ENCODE measurements at places on chromosomes 7 and 10. TPM values are rescaled to one million over a fixed set of nuclear protein-coding genes. Genes with fewer than 3 reads are reported as not detected.
A peak's percentile ranks its signal among the peaks of the same experiment; 100 is the strongest.

GRCh38 chr10:7285522-7286322 lies 125.1 kb downstream of the SFMBT2 start:
- no peak for DNase-seq

DNA sequence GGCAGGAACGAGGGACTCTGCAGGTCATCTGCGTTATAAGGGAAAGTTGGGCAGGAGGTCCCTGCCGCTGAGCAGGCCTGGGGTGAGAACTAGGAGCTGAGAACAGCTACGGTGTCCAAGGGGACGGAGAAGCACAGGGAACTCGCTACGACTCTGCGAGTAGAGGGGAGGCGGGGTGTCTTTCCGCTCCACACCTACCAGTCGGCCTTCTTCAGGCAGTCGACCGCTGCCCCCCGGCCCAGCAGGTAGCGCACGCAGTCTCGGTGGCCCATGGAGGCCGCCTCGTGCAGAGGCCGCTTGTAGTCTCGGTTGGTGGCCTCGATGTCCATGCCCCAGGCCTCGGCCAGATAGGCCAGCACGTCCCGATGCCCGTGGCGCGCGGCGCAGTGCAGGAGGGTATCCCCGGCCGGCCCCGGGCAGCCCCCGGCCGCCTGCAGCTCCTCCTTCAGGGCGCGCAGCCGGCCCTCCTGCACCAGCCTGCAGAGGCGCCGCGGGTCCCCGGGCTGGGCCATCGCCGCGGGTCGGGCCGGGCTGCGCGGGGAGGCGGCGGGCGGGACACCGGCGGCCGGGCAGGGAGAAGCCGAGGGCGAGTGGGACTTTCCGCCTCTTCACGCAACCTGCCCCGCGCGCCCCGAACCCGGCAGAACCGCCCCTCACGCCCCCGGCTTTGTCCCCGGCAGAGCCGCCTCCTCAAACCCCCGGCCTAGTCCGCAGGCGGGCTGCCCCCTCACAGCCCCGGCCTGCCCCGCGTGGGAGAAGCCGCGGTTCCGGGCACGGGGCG lies 660 bp downstream of the ANKRD16 start:
- peak; percentile 63 for DNase-seq

DNA sequence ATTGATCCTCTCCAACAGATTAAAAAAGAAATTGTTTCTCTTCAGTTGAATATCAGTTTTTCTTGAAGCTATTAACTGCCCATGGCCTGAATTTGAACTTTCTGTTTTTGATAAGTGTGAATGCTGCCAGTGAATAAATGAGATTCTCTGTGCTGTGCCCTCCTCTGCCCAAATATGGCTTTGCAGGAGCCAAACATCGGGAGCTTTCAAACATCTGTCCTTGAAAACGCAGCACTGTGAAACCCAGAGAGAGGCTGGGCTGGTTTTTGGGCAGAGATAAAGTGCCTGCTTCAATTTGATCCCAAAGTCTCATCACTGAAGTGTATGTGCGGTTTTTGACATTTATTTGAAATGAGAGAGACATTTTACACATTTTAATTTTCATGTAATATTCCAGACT lies 268.3 kb upstream of the SHH start:
- no peak for DNase-seq

DNA sequence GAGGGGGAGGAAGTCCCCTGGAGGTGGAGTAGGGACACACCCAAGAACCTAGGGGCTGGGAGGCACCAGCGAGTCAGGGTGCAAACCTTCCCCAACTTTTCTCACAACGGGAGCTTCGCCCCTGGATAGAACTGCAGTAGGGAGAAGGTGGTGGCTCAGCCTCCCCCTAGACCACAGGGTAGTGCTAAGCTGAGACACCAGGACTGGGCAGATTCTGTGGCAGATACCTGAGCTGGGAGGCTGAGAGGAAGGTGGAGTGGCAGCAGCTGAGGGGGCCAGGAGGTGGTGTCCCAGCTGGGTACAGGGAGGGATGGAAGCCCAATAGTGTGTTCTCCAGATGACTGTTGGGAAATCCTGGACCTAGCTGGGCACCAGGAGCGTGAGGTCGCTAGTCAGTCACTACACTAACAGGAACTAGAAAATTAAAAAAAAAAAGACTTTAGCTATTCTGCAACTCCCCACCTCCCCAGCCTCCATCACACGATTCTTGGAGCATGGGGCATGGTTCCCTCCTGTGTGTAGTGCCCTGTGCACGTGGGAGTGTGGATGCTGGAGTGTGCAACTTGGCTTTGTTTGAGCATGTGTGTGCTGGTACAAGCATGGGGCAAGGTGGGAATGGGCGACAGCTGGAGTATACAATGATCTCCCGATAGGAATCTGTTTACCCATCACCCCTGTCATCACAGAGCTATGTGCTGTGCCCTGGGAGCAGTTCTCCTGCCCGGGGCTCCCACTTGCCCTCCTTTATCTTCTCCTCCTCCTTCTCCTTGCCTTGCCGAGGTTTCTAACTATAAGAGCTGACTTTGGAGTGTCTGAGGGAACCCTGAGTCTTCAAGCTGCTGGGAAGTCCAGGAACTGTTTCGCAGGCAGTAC lies 8.8 kb upstream of the TRPV6 start:
- DNase-seq, result no peak

DNA sequence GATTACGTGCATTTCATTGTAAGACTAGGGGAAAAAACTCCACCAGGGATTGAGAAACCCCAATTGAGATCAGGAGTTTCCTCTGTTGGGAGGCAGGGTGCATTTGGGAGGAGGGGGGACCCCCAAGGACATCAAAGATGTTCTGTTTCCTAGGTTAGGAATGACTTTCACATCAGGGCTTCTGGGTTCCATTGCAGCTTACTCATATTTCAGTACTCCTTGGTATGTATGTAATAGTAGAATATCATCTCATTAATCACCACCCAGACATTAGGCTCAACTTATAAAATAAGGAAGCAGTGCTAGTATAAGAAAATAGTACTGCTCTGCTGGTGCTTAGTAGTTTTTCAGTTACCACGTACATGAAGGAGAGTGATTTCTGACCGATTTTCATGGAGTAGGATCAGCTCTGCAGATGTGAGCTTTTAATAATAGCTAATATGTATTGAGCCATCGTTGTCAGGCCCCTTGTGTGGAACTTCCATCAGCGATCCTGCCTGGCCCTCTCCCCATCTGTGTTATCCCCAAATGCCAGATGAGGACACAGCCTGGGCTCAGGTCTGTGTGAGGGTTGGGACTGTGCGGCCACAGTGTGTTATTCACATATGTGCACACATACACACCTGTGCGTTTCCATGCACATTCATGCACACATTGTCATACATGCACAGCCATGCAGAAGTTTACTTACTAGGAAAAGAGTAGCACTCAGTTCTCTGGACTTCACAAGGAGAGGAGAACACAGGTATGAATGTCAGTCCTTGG lies 23.5 kb downstream of the UPP1 start:
- no peak for DNase-seq

GRCh38 chr7:8134089-8134733 lies 127.8 kb downstream of the ICA1 start:
- DNase-seq, result peak; percentile 60

GRCh38 chr7:25926891-25927625 lies 224.9 kb upstream of the NFE2L3 start:
- no peak for DNase-seq

DNA sequence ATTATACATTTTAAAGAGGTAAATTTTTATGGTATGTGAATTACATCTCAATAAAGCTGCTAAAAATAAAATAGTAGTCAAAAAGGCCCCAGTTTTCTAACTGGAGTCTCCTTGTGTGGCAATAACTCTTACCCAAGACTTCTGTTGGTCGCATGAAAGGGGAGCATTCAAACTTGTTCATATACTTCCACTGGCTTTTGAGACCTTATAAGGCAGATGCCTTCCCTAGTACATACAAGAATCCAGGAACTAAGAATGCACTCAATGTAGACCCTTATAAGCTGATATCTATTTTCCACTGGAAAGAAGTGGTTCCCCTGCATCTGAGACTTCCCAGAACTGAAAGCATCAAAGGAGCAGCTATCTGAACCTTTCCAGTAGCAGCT lies 13.0 kb downstream of the BCAP29 start:
- no peak for DNase-seq

GRCh38 chr10:25902002-25902401 lies 32.0 kb upstream of the MYO3A start:
- no peak for DNase-seq

- DNase-seq, result no peak
These were observed 232.4 kb downstream of the ADARB2 start for GRCh38 chr10:1504940-1505339.

- DNase-seq, result no peak
These were observed 14.1 kb upstream of the ZC3HAV1L start for GRCh38 chr7:139049936-139050335.

DNA sequence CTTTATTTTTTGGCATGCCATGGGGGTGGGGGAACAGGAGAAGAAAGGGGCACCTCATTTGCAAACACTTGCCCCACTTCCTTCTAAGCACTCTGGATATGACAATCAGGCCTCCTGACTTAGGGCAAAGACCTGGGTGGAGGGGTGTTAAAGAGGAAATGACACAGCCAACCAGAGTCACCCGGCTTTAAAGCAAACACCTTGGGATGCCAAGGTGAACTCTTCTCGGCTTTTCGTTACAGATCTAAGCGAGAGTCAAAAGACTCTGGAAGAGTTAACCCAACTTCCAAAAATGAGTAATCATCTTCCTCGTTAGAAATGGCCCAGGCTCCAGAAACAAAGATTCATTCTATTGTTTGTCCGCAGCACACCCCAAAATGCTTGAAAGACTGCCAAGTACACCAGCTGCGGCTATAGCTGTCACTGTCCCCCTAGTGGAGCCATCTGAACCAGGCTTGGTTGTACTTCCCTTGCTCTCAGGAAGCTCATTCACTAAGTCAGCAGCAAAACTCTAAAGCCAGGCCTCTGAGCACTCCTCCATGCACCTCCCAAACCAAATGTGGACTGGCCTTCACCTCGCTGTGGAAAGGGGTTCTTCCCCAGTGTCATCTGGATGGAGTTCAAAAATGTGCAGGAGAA lies 24.8 kb downstream of the FAM53B start:
- DNase-seq, result peak; percentile 83

GRCh38 chr10:115525141-115525540 lies 432.0 kb downstream of the ATRNL1 start:
- no peak for DNase-seq

DNA sequence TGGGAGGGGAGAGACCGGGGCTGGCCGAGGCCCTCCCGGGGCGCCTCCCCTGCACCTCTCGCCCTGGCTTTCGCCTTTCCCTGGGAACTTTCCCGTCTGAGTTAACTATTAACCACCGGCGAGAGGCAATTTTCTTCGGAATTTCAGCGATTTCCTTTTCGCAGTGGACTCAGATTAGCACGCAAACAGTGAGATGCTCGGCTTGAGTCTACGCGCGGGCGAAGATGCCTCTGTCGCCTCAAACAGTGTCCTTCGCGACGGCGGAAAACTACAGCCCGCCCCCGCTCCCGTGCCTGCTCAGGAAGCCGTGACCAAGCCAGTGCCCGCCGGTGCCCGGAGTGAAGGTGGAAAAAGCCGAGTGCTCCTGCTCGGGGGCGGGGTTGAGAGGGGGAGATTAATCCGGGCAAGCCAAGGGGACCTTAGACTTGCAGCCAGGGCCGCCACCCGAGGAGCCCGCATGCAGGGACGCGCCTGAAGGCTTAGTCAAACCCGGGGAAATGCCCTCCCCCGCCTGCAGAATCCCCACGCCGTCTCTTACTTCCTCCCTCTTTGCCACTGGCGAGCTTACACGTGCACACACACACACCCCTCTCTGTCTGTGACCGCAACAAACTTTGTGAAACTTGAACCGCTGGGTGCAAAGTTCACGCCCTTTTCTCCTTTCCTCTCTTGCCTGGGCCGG lies 14.5 kb upstream of the PAX2 start:
- peak; percentile 73 for DNase-seq

DNA sequence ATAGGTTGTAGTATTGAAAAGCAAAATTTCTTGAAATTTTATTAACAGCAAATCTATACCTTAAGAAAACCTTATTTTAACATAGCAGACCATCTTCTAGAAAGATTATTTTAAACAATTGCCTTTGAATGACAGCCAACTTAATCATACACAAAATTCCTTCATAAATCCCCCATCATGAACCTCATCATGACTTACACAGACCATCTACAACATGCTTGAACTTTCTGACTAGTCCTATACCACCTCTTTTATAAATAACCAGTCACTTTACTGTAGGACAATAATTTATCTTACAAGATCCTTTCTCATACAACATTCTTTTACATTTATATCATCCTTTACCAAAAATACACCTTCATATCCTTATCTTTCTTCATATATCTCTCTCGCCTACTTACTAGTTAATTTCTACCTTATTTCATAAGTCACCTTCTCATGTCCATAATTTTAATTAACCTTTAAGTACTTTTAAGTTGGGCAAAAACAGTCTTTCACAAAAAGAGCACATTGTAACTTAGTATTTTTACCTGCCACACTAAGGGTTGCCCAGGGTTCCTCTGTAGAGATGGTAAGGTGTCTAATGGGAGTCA lies 16.6 kb upstream of the PTN start:
- no peak for DNase-seq

DNA sequence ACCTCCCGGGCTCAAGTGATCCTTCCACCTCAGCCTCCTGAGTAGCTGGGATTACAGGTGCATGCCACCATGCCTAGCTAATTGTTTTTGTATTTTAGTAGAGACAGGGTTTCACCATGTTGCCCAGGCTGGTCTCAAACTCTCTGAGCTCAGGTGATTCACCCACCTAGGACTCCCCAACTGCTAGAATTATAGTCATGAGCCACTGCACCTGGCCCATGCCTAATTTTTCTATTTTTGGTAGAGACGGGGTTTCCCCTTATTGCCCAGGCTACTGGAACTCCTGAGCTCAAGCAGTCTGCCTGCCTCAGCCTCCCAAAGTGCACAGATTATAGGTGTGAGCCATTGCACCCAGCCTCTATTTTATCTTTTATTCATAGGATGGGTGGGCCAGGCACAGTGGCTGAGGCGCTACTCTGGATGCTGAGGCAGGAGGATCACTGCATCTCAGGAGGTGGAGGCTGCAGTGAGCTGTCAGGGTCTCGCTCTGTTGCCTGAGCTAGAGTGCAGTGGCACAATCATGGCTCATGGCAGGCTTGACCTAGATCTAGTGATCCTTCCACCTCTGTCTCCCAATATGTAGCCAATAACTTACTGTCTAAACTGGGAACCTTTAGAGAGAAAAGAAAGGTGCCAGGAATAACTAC lies 31.3 kb upstream of the STOX1 start:
- DNase-seq, result no peak

DNA sequence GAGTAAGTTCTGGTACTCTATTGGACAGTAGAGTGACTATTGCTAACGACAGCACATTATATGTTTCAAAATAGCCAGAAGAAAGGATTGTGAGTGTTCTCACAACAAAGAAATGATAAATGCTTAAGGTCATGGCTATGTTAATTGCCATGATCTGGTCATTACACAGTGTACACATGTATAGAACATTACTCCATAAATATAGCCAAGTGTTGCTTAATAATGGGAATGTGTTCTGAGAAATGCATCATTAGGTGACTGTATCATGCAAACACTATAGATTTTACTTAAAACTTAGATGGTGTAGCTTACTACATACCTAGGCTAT lies 19.6 kb downstream of the EPC1 start:
- no peak for DNase-seq

GRCh38 chr7:103130901-103131624 lies 17.8 kb downstream of the NAPEPLD start:
- DNase-seq, result no peak

Gene LARP4B
- total RNA-seq, result 97.5 TPM

Gene ERVW-1
- not detected for total RNA-seq
